ENCODE measurements at places on chromosomes 2 and 18.

GRCh38 chr2:75589391-75590105, 28.8 kb upstream of the EVA1A start:
- DNase-seq: no peak

GRCh38 chr2:54673501-54673998, 49.9 kb upstream of the EML6 start:
- DNase-seq: no peak

GRCh38 chr2:43006834-43007543, 214.6 kb upstream of the HAAO start:
- DNase-seq: no peak

GRCh38 chr2:121648206-121649148, 785 bp downstream of the CLASP1 start:
- peak; percentile 42 for DNase-seq

Measured in HepG2 (cell line).